GM10248 (cell line): ENCODE measurements at places on chromosomes 6 and 20.

DNA sequence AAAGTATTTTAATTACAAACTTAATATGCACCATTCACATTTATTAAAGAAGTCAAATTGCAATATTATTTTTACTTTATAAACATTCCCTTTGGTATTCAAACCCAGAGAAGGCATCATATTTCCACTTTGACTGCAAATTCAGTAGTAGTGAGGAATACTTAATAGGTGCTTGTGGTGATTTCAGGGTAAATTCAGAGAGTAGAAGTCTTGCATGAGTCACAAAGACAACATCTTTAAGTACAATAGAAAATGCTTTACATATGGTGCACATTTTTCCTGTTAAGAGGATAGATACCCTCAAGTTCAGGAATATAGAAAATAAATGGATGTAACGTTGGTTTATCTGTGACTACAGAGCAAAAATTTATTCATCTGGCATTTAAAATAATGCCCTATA is 390.2 kb downstream of the TENT5A start:
- DNase-seq, result no peak

DNA sequence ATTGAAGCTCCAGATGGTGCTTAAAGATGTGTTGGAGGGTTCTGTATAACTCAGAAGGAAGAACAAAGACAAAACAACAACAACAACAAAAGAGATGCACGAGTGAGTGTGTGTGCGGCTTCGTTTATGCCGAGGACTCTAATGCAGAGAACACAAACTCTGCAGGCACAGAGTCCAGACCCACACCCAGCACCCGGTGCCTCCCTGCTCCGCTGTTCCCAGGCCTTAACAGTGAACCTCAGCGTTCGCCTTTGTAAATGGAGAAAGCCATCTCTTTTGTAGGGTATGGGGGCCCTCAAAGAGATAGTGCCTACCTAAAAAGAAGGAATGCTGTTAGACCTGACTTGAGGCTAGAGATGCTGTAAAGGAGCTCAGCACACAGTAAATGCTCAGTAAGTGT is 243.3 kb downstream of the ERMARD start:
- DNase-seq, result no peak

- DNase-seq, result no peak
These were observed 15.7 kb downstream of the DCBLD1 start for GRCh38 chr6:117498159-117498558.

DNA sequence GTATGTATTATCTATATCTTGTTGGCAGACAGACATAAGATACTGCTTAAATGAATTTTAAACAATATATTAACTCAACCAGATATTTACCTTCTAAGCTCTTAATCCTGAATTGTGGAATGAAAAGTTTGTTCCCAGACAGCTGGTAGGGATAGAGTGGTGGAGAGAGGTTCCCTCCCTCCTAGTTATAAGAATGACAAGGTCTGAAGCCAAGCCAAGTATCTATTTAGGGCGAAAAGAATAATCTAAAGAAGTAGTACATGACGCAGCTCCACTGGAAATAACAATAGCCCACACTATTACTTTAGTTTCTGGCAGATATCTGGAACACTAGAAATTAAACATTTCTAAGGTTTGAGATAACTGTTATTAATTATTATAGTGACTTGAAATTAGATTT is 104.3 kb downstream of the AHI1 start:
- no peak for DNase-seq

- DNase-seq, result no peak
These were observed 106.0 kb downstream of the ADGRG6 start for GRCh38 chr6:142407685-142408273.

DNA sequence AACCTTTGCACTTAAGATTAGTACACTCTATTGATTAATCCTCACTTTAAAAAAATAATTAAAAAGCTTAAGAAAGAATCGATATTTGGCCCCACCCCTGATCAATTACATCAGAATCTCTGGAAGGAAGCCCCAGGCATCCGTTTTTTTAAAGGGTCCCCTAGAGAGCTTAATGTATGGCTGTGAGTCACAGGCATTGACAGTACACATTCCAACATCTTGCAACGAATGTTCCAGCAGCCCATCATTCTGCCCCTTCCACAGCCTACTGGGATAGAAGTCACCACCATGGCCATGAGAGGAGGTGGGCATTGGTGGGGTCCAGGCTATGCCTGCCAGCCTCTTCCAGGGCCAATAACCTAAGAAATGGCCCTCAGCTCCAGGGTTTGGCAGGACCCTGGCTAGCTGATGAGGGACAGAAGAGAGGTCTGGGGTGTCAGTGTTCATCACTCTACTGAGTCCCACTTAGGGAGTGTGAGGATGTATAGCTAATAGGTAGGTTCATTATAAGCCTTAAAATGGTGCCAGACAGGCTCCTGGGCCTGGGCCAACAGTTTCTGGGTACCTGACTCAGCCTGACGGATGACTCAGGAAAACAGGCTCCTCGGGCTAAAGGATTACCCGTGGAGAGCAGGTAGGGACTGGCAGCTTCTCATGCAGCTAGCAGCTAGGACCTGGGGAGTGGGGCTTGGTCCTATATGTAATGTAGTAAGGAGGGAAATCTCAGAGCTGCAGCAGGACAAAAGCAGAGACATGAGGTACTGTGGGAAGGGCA is 40.4 kb downstream of the MDGA1 start:
- DNase-seq, result no peak

- peak; percentile 22 for DNase-seq
These were observed 843 bp downstream of the FBXO9 start for GRCh38 chr6:53066077-53066417.

DNA sequence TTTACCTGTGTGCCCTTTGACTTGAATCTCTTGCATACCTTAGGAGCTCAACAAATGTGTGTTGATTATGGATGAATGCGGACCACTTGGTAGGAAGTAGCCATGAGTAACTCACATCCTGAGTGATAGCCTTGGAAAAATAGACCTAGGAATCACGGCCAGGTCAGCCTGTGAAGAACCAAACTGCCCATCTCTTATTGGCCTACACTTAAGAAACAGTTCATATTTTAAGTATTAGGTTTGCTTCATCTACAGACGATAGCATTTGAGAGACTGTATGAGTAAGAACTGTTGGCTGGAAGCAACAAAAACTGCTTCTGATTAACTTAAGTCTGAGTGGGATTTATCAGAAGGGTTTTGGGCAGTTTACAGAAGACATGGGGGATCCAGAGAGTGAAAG is 320.1 kb upstream of the PRND start:
- DNase-seq, result no peak

GRCh38 chr20:5727018-5727515 is 23.1 kb upstream of the SHLD1 start:
- no peak for DNase-seq

DNA sequence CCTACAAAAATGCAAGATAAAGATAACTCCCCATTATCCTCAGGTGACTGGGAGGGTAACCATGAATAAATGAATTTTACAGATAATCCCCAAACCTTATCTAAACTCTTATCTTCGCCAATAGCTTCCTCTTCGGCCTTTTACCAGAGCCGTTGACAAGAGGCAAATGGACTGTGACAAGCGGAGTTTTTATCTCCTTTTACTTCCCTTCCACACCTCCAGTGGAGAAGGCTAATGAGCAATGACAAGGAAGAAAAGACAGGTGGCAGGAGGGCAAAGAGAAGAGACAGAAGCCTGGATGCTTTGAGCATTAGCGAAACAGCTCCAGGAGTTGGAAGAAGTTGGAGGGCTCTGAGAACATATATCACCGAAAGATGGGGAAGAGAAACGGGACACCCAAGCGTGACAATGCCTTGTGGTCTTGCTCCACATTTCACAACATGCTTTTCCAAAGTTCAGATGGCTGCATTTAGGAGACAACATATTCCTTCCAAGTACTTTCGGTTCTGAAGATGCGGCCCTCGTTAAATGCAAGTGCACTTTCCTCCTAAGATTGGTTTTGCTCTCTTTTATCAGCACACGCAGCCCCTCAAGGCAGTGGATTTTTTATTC is 69.2 kb downstream of the PRDM1 start:
- no peak for DNase-seq

DNA sequence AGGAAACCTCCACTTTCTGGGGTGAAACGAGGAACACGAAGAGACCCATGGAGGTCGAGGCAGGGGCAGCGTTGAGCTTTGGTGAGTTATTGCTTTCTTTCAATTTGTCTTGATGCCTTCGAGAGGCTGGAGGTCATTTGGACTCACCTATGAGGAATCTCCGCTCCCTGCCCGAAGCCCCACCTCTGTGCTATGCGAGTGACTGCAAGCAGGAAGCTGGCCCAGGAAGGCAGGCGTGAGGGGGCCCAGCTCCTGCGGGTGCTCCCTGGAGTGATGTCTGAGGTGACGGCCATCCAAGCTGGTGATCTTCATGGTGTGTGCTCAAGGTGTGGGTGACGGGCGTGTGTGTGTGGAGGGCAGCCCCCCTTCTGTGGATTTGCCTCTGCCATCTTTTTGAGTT is 13.0 kb downstream of the PSMG4 start:
- no peak for DNase-seq

DNA sequence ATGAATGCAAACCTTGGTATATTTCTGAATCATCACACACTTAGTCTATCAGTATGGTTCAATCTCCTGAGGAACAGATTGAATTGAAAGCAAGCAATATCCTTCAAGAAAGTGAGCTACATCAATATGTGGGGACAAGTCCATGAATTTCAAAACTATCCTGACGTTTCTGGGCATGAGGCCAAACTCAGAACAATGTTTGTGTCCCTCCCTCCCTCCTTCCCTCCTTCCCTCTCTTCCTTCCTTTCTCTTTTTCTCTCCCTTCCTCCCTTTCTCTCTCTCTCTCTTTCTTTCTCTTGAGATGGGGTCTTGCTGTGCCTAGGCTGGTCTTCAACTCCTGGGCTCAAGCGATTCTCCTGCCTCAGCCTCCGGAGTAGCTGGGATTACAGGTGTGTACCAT is 27.9 kb upstream of the SYNCRIP start:
- DNase-seq, result no peak

DNA sequence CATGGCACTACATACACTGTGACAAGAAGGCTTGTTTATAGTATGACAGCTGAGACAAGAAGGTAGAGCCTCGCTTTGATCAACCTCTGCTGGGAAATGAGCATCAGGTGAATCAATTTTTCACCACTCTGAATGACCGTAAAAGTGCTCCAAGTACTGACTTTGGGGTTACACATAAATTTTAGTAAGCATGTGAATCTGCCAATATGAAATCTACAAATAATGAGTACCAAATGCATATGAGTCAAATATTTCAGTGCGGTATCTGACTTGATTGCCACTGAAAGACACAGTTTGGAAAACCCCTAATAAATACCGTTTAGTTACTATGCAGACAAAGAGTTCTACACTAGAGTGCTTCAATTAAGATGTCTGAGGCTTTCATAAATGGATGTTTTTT is 77.8 kb downstream of the ATG5 start:
- no peak for DNase-seq

GRCh38 chr6:15775741-15776140 is 112.9 kb upstream of the DTNBP1 start:
- DNase-seq, result no peak

DNA sequence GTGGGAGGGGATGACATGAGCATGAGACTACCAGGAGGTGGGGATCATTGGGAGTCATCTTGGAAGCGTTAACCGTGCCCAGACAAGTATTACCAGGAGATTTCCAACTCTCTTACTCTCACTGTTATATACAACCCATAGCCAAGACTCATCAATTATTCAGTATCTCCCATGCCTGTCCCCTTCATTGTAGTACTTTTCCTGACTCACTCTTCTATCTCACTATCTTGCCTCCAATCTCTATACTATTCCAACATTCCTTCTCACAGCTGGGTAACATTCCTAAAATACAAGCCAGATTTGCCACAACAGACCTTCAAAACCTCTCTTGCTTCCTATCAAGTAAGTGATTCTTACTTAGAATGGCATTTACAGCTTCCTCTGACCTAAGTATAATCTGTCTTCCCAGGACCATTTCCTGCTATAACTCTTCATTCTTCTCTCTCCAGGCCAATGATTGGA is 226.3 kb upstream of the SMLR1 start:
- DNase-seq, result no peak

DNA sequence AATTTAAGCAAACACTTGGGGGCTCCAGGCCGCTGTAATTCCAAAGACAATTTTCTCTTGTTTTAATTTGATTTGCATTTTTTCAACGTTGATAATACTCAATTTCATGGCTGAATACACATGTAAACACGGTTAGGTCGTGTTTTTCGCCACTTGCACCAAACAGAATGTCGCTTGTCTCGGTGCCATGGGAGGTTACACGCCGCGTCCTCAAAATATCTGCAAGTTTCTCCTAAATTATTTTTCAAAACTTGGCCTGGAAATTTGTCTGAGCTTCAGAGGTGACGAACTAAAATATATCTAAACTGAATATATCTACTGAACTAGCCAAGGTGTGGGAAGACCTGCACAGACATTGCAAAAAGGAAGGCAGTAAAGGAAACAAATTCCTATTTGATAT is 15.0 kb downstream of the FOXA2 start:
- no peak for DNase-seq

- DNase-seq, result no peak
These were observed 86.3 kb downstream of the CHMP4B start for GRCh38 chr20:33897313-33897912.

DNA sequence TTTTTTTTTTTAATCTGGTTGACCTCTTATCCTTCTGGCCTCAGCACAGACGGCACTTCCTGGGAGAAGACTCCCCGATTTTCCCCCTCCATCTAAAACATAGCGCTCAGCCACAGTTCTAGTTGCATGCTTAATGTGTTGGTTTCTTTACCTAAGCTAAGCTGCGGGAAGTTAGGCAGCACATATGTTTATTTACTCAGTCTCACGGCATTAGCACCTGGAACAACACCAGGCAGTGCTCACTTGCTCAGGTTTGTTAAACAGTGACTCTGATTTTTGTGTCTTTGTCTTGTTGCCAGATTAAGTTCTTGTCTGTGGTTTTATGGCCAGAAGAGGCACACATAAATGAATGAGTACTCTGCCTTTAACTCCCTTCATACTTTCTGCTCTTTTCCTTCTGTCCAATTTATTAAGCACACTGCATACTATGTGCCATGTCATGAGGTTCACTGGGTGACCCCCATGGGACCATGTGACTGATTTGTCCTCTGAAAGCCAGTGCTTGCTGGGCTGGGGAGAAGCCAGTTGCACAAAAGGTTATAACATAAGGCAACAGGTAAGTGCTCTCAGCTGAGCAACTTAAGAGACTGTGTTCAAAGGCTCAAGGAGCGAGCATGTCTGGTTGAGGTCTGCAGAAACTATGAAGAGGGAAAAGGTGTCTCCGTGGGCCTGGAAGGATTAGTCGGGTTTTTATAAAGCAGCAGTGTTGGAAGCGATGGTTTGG is 93.6 kb downstream of the RPP40 start:
- no peak for DNase-seq
